Breast epithelium (tissue), 4 donors: ENCODE measurements at places on chromosomes 1 and 21. TPM values are rescaled to one million over a fixed set of nuclear protein-coding genes. Genes with fewer than 3 reads are reported as not detected.
A peak's percentile ranks its signal among the peaks of the same experiment; 100 is the strongest.

The DFFB gene
- total RNA-seq = 14.4 TPM

The TPTE gene
- not detected for total RNA-seq

The SPRR2A gene
- total RNA-seq = not detected

The CASQ1 gene
- total RNA-seq = not detected

The IFFO2 gene
- 35.3 TPM for total RNA-seq

The RIMKLA gene
- total RNA-seq = 0.66 TPM

The WNT3A gene
- total RNA-seq = not detected

The CYP4Z1 gene
- 26.5 TPM for total RNA-seq

The BATF3 gene
- 7.5 TPM for total RNA-seq

GRCh38 chr1:115466433-115466832 lies 128.4 kb upstream of the NGF start:
- DNase-seq = no peak

GRCh38 chr1:35893051-35893879 lies 10.3 kb downstream of the AGO1 start:
- DNase-seq = no peak

GRCh38 chr1:6499296-6499695 lies 7.8 kb upstream of the PLEKHG5 start:
- no peak for DNase-seq

- no peak for DNase-seq
These were observed 29.1 kb upstream of the BCAR3 start for GRCh38 chr1:93710499-93711453.

DNA sequence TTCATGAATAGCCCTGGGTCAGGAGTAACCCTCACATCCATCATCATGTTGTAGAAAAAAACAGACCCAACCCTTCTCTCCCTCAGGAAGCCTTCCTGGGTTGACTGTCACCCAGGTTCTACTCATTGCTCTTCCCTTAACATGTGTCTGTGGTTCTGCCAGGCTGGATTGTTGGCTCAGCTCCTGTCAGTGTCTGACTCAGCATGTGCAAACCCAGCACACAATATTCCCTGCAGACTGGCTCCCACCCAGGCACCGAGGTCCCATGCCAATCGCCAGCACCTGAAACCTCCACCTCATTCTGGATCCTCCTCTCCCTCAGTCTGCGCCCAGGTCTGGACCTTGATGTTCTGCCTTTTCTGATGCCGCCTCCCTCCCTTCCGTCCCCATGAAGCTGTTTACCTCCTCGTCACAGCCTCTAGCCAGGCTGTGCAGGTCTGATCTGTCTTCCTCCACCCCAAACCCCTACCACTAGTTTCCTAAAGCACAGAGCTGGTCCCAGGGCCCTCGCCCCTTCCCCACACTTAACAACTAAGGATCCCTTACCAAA lies 4.3 kb upstream of the S100A8 start:
- DNase-seq = peak; percentile 17

GRCh38 chr1:245084551-245084950 lies 70.2 kb upstream of the KIF26B start:
- DNase-seq = no peak

GRCh38 chr21:35460441-35460840 lies 411.3 kb upstream of the RUNX1 start:
- DNase-seq = no peak

DNA sequence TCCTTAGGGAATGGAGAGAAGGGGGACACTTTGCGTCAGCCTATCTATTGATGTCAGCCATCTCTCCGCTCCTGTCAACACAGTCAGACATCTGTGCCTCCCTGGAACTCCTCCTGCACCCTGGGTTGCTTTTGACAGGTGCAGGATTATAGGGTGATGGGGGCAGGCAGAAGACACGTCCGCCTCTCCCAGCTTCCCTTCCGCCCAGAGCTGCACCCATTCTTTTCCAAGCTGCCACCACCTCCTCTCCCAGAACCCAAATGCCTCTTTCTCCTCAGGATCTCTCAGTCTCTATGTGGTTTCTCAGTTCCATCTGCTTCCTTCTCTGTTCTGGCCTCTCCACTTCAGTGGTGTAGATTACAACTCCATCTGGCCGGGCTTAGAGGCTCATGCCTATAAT lies 17.1 kb upstream of the KIF1B start:
- no peak for DNase-seq

DNA sequence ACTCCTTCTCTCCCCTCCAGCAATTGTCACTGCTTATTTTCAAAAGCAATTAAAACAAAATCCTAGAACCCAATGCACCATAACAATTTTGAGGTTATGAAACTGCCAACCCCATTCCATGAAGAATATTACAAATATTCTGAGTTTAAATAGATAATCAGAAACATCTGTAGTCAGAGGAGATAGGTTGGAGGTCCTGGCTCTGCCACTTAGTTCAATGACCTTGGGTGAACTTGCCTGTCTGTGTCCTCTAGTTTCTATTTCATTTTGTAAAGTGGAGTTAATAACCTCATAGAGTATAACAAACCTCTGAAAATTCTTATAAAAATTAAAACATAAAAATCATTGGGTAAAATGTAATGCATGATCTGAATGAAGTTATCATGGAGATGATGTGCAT lies 164.6 kb downstream of the KCTD3 start:
- no peak for DNase-seq

- no peak for DNase-seq
These were observed 21.3 kb downstream of the FASLG start for GRCh38 chr1:172680244-172680643.

DNA sequence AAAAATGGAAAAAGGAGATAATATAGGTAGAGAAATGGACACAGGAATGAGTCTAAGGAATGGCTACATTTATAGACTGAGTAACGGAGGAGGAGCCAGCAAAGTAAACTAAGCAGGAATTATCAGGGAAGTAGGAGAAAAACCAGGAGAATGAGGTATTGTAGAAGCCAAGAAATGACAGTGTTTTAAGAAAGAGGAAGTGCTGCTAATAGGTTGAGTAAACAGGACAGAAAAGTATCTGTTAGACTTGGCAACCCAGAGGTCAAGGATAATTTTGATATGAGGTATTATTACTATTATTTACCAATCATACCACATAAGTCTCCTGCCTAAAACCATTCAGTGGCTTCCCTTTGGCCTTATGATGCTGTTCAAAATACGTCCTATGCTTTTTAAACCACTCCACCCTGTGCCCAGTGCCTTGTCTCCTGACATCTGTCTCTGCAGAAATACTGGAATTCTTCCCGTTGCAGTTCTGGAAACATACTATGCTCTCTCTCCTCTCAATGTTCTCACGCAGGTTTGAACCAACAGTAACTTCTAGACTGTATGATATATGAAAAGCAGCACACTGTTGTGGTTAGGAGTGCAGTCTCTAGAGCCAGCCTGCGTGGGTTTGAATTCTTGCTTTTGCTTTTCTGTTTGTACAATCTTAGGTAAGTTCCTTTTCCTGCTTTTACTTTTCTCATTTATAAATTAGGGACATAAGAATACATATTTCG lies 24.6 kb upstream of the NEK7 start:
- no peak for DNase-seq

GRCh38 chr1:151006327-151007052 lies at the start of gene MINDY1:
Gene MINDY1 (minus strand): TSS chr1:151006902. CDS start chr1:151002617, 4,285 bp downstream.
- DNase-seq = peak; percentile 72

GRCh38 chr1:230797942-230798365 lies 50.8 kb downstream of the CAPN9 start:
- DNase-seq = peak; percentile 45

- DNase-seq = no peak
These were observed 1.1 kb upstream of the PHTF1 start for GRCh38 chr1:113760102-113761080.

GRCh38 chr1:24931468-24932231 lies 1.6 kb upstream of the RUNX3 start:
- no peak for DNase-seq

DNA sequence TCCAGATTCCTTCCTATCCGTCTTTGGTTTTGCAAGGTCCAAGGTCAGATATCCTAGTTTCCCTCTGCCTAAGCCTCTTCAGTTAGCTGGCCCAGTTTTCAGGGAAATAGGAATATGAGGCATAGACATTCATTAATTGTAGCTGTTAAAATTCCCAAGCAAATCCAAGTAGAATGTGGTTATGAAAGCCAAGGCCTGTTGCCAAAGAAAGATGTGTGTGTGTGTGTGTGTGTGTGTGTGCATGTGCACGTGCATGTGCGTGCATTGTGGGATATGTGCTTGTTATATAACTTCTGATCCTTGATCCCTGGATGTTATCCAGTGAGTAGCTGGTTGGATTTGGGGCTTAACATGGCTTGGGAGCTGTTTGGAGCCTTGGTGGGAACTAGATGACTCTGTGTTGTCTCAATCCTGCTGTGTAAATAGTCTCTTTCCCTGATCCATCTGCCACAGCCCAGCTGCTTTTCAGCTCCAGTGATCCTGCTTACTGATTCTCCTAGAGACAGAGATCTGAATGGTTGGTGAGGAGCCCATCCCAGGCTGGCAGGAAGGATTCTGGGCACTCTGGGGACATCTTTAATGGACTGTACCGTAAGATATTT lies 70.6 kb upstream of the GCLM start:
- DNase-seq = no peak

- no peak for DNase-seq
These were observed 19.8 kb downstream of the PGLYRP3 start for GRCh38 chr1:153292740-153293479.

GRCh38 chr21:36698981-36699545 lies at the start of gene SIM2:
Gene SIM2 (plus strand): TSS chr21:36699115. CDS start chr21:36699747, 632 bp downstream.
- DNase-seq = no peak

DNA sequence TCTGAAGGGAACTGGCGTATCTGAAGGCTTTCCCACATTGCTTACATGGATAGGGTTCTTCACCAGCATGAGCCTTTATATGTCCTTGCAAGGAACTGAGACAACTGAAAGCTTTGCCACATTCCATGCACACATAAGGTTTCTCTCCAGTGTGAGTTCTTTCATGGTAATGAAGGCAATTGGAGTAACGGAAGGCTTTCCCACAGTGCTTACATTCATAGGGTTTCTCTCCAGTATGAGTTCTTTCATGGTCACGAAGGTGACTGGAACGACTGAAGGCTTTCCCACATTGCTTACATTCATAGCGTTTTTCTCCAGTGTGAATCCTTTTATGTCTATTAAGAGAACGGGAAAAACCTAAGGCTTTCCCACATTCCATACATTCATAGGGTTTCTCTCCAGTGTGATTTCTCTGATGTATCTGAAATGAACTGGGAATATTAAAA lies 15.0 kb downstream of the ZNF124 start:
- no peak for DNase-seq

DNA sequence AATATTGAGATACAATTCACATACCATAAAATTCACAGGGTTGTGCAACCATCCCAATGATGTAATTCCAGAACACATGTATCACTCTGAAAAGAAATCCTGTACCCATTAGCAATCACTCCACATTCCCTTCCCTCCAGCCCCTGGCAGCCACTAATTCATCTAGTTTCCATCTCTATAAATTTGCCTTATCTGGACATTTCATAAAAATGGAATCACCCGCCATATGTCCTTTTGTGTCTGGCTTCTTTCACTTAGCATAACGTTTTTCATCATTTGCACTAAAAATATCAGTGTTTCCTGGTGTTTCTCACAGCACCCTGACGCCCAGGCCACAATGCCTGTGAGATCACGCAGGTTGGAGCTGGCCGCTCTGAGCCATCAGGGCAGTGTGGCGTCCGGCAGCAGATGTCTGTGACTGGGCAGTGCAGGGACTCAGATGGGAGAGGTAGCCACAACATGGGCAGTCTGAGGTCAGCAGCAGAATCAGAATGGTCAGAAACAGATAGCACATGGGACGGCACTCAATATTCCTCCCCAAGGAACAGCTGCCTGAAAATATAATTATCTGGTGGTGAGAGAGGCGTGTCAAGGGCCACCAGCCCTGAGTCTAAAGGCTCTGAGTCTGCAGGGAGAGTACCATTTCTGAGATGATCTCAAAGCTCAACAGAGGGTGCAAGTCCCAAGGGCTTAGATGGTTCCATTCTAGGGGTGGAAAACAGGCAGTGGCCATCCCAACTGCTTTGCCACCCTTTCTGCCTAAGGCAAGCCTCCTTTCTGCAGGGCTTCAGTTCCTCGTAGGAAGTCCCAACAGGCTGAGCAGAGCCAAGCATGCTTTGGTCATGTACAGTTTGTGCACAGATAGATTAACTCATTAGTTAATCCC lies 129.4 kb upstream of the EDN2 start:
- DNase-seq = no peak

GRCh38 chr1:46301808-46302640 lies 1.4 kb downstream of the LRRC41 start:
- no peak for DNase-seq

DNA sequence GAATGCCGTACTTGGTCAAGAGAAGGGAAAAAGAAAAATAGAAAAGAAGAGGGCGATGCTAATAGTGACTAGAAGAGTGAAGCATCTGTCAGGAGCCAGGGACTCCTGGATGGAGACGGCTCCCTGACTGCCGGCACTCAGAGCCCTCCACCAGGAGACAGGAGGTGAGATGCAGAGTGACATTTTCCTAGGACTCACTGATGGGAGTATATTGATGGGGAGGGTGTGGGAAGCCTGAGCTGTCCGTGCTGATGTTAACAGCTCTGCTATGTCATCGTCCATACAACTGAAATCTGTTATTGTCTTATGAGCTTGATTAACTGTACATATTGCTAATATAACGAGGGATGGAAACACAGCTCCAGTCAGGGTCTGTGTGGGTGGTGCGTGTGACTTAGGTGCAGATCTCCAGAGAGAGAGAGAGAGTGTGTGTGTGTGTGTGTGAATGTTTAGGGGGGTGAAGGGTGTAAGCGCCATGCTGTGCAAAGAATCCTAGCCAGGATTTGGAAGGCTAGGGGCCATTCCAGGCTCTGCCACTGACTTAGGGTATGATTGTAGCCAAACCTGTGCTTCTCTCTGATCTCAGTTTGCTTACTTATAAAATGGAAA lies 123.0 kb upstream of the KLHDC7A start:
- no peak for DNase-seq

GRCh38 chr1:92792340-92792782 lies 7.5 kb upstream of the EVI5 start:
- DNase-seq = no peak

DNA sequence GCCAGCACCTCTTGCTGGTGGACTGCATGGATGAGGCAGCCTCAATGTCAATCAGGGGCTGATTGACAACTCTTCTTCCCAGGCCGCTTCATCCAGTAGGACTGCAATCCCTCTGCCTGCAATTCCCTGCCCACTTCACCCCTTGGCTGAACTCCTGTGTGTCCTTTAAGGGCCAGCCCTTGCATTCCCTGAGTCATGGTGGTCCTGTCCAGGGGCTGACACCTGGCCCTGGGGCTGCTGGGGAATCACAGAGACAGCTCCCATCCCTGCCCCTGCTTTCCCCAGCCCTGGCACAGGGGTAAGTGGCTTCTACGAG lies 4.6 kb upstream of the EPS8L3 start:
- DNase-seq = no peak

GRCh38 chr1:110485725-110486124 lies 33.2 kb downstream of the KCNA10 start:
- no peak for DNase-seq
